Substantia nigra (tissue), 51 donors: ENCODE measurements at places on chromosomes 11 and 22.
A peak's percentile ranks its signal among the peaks of the same experiment; 100 is the strongest.

DNA sequence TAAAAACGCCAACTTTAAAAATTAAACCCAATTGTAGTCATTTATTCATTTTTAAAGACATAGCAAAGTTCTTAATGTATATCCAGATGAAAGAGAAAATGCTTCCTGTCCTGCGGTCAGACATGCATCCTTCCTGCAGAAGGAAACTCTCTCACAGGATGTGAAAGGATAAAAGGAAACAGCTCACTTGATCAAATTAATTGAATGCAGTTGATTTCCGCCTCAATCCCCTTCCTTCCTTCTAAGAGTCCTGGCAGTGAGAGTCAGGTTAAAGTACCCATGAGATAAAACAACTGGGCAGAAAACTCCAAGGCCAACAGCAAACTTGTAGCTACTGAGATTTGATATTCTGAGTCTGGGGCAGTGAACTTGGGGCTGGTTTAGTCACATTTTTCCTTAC is 38.5 kb downstream of the CWC15 start:
- no peak for DNase-seq

DNA sequence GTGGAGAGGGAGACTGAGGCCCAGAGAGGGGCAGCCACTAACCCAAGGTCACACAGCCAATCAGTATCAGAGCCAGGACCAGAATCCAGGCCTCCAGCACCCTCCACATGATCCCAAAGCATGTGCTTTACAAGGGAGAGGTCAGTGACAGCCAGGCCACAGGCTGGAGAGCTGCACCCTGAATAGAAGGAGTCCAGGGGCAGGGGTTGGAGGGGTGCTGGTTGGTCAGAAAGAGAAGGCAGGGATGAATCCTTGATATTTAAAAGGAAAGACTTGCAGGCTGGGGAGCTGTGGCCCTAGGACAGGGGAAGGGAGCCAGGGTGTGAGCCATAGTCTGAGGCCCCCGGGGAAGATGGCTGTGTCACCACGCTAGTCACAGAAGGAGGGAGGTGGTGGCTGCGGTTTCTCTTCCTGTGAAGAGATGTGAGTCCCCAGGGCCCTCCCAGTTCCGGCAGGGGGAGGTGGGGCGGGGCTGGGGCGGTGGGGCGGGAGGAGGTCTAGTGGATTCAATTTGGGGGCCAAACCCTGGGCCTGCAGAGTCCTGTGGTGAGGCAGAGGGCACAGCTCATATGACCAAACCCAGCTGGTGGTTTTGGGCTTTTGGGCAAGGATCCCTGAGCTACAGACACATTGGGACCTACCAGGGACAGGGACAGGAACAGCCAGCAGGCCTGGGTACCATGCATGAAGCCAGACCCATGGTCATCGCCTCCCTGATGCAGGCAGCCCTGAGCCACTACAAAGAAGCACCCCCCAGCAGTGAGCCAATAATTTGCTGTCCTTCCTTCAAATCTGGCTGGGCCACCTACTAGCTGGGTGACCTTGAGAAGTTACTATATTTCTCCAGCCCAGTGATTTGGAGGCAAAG is 14.0 kb downstream of the RAC2 start:
- DNase-seq, result no peak

- DNase-seq, result peak; percentile 42
Observed at GRCh38 chr11:13955971-13956421, 6.5 kb upstream of the SPON1 start.

GRCh38 chr22:49979587-49980264 is 19.2 kb downstream of the PIM3 start:
- no peak for DNase-seq

GRCh38 chr11:95322539-95322938 is 91.5 kb upstream of the SESN3 start:
- no peak for DNase-seq

- DNase-seq, result no peak
Observed at GRCh38 chr11:326842-327580, 6.4 kb upstream of the IFITM3 start.

GRCh38 chr11:67732045-67732787 is 57.8 kb upstream of the ALDH3B2 start:
- DNase-seq, result no peak

DNA sequence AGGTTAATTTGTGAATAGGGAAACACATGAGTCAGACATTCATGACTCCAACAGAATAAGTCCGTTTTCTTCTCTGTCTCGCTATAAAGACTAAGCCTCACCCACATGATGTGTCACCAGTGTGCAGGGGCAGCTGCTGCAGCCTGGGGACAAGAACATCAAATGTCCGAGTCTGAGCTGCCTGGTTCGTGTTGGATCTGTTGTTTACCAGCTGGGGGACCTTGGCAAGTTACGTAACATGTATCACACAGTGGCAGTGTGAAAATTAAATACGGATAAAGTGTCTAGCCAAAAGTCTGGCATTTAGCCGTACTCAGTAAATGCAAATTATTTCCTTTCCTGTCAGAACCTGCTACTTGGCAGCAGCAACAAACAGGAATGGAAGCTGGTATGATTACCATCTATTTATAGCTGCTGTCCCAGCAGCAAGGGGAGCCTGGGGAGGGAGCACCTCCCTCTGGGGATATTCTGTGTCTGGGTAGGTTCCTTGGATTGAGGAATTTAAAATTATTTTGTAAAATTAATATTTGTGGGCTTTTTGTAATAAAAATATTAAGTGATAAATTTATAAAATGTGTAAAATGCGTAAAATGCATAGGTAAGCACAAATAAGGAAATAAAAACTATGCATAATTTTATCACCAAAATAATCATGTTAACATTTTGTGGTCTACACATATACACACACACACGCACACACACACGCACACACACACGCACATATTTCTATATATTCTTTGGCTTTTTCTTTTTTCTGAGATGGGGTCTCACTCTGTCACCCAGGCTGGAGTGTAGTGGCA is 1.3 kb upstream of the CLDN25 start:
- peak; percentile 29 for DNase-seq
